ENCODE measurements at places on chromosomes 3 and 15.
A peak's percentile ranks its signal among the peaks of the same experiment; 100 is the strongest.

DNA sequence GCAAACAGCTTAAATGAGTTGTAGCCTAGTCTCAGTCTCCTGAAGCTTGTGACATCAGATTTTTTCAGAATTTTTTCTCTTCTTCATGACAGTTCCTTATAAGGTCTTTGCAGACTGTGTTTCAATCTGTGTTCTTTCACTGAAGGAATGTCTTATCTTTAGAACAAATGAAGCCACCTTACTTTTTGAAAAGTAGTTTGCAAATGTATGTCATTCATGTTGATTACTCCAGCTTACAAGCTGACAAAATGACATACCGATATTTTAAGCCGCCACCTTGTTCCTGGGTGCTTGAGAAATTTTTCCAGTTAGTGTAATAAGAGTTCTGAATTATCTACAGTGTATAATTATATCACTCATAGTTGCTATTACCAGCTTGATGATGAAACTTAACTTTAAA is 57.0 kb downstream of the ASTE1 start:
- DNase-seq: no peak

GRCh38 chr3:134775831-134776230 is 19.2 kb upstream of the EPHB1 start:
- DNase-seq: no peak

GRCh38 chr3:61563313-61564271 is 2.2 kb downstream of the PTPRG start:
- DNase-seq: peak; percentile 31

DNA sequence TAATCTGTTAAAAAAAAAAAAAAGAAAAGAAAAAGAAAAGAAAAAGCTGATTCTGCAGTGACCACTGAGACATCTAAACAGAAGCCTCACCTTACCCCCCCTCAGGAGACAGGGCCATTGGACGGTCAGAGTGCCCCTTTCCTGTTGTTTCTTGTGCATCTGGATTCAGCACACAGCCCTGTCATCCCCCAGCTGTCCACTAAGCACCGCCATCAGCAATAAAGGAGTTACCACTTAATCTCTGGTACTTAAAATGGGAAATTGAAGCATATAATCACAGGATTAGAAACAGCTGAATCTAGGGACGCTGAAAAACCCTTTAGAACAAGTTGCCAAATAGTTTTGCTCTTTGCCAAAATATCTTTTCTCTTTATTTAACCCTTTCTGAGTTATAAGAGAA is 62.5 kb downstream of the TRIM69 start:
- DNase-seq: peak; percentile 11

GRCh38 chr3:155304394-155304793 is 10.9 kb upstream of the STRIT1 start:
- no peak for DNase-seq

DNA sequence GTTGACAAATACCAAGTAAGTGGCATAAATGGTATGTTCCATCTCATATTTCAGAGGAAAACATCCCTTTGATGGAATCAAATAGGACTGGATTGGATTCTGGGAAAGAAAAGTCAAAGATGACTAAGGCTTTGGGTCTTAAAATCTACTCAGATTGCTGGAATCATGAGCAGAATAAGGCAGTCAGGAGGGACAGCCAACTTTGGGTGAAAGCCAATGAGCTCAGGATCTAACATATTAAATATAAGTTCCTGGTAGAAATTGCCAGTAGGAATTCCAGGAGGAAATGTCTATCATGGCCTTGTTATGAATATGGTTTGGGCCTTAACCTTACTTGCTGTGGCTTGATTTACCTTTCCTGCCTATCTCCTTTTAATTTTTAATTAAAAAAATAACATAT is 55.3 kb downstream of the ISL2 start:
- DNase-seq: no peak

DNA sequence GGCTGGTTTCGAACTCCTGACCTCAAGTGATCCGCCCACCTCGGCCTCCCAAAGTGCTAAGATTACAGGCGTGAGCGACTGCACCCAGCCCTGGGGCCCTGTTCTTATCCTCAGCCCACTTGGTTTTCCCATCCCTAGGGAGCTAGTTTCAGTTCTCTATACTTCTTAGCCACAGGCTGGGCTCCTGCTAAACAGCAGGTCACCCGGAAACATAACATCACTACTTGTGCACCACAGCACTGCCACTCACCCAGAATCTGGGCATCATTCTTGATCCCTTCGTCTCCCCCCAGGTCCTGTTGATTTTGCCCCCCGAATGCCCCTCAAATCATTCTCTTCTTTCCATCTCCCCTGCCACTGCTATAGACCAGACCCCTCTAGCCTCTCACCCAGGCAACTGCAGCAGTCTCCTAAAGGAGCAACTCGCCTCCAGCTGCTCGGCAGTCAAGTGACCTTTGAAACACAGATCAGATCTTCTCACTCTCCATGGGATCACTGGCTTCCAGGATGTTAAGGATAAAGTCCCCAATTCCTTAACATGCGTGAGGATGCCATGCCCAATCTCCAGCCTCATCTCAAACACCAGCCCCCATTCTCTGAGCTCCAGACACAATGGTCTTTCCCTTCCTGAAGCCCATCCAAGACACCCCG is 5.6 kb upstream of the AP3S2 start:
- DNase-seq: no peak

DNA sequence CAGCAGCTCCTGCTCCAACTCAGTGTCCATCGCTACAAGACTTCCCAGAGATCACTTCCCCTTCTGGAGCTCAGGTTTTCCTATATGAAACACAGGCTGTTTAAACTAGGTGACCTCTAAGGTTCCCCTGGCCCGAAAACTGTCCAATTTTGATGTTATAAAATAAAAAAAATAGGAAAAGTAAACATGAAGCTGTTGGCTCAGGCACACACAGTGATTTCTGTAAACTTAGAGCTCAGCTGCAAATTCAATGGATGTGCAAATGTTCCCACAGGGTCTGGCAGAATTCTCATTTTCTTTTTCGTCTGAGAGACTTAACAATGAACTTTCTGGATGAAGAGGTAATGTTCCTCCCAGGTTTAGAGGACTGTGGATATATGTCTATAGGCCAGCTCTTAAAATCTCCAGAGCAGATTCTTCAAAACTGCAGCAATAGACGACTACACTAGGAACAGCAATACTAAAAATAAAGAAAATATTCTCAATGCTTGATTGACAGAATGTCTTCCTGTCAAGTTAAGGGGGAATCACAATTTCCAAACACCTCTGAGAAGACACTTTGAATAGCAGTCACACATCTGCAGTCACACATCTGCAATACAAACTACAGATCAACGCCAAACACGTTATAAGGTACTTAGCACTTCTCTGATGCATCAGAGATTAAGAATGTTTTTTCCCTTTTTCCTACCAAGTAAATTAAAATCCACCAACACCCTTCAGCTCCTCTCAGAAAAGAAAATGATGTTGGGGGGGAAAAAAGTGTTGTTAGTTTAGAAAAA is 2.8 kb downstream of the NUP210 start:
- DNase-seq: no peak

DNA sequence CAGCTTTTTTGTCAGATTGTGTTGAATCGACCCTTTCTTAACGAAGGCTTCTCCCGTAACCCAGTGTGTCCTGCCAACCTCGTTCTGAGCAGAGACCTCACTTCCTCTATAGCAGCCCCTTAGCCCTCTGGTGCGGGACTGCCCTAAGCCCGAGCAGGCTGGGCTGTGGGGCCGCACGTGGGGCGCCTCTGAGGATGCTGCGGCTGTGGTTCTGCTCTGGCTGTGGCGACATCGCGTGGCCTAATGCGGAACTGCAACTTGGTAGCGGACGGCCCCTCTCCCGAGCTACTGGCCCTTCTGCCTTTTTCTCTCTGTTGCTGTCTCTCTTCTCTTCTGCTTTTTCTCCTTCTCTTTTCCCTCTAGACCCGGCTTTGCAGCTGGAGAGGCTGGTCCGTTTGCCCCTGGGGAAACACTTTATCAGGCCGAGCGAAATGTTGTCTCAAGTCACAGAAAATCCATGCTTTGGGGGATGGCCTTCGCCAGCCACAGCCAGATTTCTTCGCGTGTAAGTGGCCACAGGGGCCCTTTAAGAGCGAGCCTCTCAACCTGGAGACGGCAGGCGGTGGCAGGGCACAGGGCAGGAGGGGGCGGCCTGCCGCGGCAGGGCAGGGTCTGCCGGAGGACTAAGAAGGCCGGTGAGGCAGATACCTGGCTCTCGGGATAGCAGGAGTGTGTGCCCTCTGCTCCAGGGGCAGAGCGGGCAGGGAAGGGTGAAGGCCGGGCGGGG is 19.4 kb upstream of the KIF23 start:
- peak; percentile 89 for DNase-seq

DNA sequence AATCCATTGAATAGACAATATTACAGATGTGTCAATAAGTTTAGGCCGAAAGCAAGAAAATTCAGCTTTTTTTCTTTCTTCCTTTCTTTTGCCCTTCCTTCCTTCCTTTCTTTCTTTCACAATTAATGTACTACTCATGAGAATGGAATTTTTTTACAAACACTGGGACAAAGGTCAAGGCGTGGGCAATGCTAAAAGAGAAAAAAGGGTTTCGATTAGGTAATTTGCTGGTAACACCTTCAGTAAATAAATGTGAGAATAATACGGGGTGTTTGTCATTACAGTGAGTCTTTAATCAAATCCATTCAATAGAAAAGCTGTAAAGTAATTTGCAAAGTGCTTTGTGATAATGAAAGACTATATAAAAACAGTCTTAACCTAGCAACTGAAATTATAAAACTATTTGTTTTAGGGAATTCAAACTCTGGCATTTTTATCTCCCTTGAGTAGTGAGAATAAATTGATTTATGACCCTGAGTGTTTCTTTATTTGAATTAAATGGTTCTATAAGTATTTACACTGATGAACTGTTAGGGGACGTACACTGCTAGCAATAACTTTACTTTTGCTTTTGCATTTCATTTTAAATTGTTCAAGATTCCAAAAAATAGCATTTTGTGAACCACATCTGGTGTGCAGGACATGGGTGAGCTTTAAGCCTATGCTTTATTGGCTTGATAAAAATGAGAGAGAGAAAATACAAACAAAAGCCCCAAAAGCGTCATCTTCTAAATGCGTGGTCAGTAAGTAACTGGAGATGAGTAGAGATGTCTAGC is 104.2 kb upstream of the THRB start:
- DNase-seq: no peak

DNA sequence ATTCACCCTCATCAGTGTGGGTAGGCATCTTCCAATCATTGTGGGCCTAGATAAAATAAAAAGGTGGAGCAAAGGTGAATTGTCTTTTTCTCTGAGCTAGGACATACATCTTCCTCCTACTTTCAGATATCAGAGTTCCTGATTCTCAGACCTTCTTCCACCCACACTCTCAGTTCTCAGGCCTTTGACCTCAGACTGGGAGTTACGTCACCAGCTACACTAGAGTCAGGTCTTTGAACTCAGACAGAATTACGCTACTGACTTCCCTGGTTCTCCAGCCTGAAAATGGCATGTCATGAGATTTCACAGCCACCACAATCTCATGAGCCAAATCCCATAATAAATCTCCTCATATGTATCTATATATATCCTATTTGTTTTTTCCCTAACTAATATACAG is 39.0 kb downstream of the STRIT1 start:
- DNase-seq: no peak

- DNase-seq: no peak
Measured at GRCh38 chr3:12885583-12885930, 44.2 kb upstream of the RPL32 start.

GRCh38 chr15:26143221-26143620 is 280.1 kb upstream of the ATP10A start:
- no peak for DNase-seq

DNA sequence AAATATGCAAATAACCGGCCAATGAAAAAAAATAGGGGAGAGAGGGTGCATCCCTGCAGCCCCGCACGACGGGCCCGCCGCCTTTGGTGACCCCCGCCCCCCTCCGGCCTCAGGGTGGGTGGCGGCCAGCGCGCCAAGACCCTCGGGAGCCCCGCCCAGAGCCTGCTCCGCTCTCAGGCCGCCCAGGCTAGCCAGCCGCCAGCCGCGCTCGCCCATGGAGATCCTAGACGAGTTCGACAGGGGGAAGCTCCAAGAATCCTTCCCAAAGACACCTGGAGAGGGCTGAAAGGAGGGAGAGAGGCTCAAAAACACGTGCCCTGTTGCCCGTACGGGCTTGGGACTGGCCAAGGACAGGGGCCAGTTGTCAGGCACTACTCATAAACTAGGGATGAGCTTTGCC is 434.0 kb downstream of the NR2F2 start:
- no peak for DNase-seq

- no peak for DNase-seq
Measured at GRCh38 chr3:4494895-4495264, 1.7 kb downstream of the ITPR1 start.

- no peak for DNase-seq
Measured at GRCh38 chr3:106228271-106228670, 359.5 kb upstream of the CBLB start.

GRCh38 chr3:134378384-134378783 is 4.1 kb upstream of the AMOTL2 start:
- DNase-seq: no peak

DNA sequence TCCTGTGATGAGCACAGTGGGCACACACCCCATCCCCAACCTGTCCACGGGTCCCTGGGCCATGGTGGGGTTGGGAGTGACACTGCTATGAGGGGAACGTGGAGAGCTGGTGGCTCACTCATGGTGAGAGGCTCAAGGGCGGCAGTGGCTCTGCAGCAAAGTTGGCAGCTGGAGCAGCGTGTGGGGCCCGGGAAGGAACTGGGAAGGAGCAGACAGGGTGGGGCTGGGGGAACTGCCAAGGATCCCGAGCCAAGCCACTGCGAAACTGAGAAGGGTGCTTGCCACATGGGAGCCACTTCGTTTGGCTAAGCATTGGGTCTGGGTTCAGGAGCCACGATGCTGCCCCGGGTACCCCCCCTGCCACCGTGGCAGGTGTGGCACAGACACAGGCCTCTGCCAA is 80.1 kb downstream of the SNRK start:
- DNase-seq: no peak

DNA sequence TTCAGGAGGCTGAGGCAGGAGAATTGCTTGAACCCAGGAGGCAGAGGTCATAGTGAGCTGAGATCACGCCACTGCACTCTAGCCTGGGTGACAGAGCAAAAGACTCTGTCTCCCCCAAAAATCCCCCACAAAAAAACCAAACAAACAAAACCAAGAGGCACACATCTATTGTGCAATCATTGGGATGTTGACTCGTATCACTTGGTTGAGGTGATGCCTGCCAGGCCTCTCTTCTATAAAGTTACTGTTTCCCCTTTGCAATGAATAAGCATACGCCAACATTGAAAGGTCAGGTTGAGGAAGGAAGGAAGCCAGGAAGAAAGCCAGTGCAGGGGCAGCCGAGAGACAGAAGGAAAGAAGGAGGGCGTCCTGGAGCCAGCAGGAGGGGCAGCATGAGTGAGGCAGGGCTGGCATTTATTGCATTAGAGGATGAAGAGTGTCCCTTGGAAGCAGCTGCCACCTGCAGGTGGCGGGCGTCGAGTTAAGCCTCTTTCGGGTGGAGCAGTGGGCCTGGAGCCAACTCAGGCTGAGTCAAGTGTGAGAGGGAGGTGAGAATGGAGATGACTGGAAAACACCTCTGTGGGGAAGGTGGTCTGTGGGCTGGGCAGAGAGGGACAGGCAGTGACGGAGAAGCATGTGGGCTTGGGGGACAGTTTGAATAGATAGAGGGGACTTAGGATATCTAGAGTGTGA is 8.3 kb upstream of the CSPG4 start:
- DNase-seq: no peak

- DNase-seq: no peak
Measured at GRCh38 chr3:23185861-23186260, 17.3 kb upstream of the UBE2E2 start.

Data from AG08396 (cell line).